ENCODE measurements at places on chromosomes 4 and X.

DNA sequence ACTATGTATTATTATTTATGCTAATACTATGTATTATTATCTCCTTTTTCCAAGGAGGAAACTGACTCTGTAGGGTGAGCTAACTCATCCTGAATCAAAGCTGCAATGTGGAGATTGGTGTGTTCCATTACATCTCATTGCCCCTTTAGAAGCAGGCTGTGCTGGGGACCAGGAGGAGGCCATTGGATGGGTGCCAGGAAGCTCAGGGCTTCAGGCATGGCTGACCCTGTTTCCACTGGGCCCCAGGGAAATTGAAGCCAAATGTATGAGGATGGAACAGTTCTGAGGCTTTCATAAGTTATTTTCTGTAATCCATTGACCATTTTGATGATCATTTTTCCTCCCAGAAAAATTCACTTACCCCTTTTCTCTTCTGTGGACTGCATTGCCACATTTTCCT is 418.8 kb upstream of the ZFP42 start:
- no peak for DNase-seq

DNA sequence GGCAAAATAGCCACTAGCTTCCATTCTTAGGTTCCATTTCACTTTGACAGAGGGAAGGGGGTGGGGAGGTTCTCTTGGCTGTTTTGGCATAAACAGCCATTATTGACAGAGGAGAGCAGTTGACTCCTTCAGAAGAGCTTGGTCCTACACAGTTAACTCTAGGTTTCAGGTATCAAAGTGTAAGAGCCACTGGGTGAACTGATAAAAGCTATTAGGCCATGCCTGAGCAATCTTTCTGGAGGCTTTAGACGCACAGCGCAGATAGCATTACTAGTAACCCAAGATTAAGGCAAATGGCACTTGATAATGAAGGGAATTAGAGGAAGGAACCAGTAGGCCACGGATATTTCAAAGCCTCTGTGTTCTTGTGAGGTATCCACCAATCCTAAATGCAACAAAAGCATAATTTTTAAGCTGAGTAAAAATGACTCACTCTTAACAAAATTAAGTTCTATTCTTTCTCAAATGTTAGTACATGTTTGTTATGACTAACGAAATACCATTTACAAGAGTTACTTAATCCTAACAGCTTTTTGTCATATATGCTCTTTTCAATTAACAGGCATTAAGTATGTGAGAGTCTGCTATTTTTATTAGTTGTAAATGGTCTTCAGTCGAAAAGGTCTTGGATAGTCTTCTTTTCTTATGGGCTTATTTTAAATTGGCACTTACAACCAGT is 53.6 kb downstream of the SLC7A11 start:
- no peak for DNase-seq

GRCh38 chrX:148854306-148854705 is 353.9 kb downstream of the AFF2 start:
- DNase-seq, result no peak

DNA sequence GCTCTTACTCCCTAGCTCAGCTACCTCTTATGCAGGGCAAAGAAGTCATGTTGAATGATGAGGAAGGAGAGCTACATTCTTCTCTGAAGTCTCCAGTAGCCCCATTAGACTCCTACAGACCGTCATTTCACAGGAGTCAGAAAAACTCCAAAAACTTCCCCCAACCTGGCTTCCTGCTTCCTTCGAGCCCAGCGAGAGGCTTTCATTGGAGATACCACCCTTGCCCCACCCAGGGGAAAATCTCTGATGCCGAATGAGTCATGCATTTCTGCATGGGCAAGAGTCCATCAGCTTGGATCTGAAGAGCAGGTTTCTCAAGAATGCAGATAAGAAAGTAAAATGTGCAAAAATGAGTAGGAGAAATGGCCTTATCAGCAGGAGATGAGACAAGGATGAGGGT is 53.0 kb downstream of the ARSF start:
- DNase-seq, result no peak

DNA sequence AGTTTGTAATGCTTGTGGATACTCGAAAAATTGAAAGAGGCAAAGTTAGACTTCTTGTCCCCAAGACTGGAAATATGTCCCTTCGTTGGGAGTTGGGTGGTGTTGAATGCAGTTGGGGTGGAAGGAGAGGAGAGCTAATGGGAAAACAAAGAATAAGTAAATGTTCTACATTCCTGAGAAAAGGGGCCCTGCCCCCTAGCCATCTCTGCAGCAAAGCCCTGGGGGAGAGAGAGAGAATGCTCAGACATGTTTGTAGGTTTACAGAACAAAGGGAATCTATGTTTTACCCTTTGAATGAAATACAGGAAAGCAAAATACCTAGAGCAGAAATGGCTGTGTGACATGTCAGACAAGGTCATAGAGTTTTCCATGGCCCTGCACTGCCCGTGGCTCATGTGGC is 88.1 kb downstream of the RASL11B start:
- no peak for DNase-seq

- no peak for DNase-seq
These were observed 12.3 kb upstream of the SCRG1 start for GRCh38 chr4:173411106-173411693.

GRCh38 chrX:283115-283845 is 2.1 kb downstream of the PLCXD1 start:
- peak; percentile 83 for DNase-seq

GRCh38 chr4:183158062-183158461 is 59.0 kb downstream of the WWC2 start:
- no peak for DNase-seq
